ENCODE measurements at places on chromosomes 12 and 14.

- DNase-seq = peak; percentile 65
Measured at GRCh38 chr12:51621156-51621922, 30.3 kb downstream of the SCN8A start.

GRCh38 chr12:16300122-16300521, 22.6 kb upstream of the SLC15A5 start:
- peak; percentile 25 for DNase-seq

DNA sequence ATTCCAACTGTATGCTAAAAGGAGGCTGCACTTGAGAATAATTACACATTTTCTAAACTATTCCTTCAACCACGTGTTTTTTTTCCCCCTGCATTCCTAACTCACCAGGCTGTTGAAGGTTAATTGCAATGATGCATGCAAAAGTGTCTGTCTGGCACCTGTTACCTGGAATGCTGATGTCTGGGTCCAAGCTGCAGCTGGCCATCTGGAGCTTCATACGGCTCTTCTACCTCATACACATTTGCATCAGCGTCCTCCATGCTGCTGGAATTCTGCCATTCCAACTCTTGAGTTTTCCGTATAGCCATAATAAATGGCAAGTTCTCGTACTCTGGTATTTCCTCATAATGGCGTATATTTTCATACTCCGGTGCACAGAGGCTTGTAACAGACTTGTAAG, 8.6 kb downstream of the FGD6 start:
- DNase-seq = no peak

DNA sequence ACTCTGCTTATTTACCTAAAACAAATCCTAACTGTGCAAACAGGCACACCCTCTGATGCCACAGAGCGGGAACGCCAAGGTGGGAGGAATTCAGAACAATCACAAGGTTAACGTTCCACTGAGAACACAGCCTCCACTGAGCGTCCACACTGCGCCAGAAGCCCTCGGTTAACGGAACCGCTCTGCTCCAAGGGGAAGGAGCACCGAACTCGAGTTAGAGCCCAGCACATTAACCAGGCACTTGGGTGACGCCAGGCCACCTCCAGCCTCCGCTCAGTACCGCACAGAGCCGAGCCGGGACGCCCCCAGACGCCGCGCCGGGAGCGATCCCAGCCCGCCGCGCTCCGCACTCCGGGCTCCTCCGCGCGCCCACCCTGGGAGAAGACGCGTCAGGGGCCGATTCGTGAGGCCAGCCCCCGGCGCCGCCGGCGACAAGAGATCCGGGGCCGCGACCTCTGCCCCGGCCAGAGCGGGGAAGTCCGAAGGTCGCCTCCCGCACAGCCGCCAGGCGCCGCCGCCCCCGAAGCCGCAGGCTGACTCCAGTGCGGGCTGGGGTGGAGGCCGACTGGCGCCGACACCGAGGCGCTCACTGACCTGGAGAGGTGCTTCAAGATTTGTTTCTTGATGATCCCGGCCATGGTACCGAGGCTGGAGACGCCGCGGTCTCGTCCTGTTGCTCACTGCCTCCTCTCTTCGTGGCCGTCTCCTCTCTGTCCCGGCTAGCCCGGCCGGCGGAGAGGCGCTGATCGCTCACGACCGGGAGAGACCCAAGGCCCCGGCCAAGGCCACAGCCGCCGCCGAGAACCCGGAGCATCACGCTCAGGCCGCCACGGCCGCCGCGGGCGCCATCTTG, 450 bp downstream of the BLTP3B start:
- DNase-seq = no peak

- DNase-seq = no peak
Measured at GRCh38 chr14:71563492-71564153, 368.6 kb upstream of the RGS6 start.

GRCh38 chr12:128661226-128661569, 162.6 kb downstream of the SLC15A4 start:
- no peak for DNase-seq

GRCh38 chr14:95402176-95402575, 82.5 kb upstream of the CLMN start:
- peak; percentile 18 for DNase-seq

DNA sequence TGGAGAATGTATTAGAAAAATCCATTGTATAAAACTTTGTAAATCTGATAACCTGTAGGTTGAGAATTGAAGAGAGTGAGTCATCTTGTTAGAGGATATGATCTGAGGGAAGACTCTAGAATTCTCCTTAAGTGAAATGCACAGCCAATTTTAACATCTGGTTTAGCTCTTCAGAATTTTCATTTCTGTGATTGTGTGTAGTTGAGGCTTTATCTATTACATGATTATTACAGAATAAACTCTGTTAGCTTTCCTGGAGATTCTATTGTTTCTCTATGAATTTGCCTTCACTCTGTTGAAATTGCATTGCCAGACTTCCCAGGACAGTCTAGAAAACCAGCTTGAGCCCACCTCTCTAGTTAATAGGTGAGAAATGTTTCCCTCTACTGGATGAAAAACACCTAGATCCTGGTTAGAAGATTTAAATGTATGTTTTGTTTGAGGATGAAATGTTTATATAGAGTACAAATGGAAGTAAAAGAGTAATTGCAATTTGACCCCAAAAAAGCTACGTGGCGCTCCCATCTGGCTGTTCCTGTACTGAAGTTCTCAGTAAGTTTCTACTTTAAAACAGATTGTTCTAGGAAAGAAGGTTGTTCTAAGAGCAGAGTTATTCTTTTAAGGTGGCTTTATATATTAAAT, 2.9 kb downstream of the NUDT4 start:
- DNase-seq = peak; percentile 43

Data from EH (cell line).